ENCODE measurements at places on chromosomes 4 and X.

DNA sequence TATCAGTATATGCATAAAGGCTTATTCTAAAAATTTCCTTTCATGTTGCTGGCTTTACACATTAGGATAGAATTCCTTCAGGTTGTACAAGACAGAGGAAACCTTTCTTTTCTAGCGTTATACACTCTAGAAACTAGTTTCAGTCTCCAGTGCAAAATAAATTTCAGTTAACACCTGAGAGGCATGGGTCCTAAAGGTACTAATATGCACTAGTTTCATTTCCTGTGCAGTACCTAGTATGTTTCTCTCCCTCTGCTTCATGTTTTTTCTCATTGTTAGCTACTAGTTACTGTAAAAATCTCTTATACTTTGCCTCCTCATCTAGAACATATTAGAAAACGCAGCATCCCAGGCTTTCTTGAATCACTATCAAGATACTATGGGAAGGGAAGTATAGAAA lies 54.0 kb downstream of the SNX25 start:
- DNase-seq = no peak

- DNase-seq = no peak
These were observed 31.5 kb upstream of the STOX2 start for GRCh38 chr4:183873409-183874185.

DNA sequence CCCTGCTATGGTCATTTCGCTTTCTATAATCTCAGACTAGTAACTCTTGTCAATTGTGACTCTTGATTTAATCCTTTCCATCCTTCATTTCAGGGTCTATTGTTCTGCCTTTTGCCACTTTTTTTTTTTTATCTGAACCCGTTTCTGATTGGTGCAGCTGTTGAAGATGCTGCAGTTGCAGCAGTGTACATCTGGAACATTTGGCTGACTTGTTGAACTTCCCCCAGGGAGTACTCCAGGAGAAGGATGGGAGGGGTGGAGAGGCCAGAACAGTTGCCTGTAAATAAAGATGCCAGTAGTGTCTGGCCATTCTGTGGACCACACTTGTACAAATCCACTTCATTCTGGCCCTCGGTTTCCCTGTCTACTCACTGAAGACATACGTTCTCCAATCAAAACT lies 1.0 kb upstream of the EDA start:
- DNase-seq = no peak

DNA sequence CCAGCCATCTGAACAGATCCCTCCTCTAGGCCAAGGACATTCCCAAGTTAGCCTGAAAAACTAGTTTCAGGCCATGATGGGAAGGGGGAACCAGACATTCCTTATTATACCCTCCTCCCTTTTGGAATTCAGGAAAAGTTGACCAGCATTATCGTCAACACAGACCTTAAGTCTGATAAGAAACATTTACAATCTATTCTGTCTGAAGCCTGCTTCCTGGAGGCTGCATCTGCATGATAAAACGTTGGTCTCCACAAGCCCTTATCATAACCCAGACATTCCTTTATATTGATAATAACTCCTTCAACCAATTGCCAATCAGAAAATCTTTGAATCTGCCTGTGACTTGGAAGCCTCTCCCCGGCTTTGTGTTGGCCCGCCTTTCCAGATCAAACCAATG lies 44.3 kb downstream of the EFHC2 start:
- no peak for DNase-seq

DNA sequence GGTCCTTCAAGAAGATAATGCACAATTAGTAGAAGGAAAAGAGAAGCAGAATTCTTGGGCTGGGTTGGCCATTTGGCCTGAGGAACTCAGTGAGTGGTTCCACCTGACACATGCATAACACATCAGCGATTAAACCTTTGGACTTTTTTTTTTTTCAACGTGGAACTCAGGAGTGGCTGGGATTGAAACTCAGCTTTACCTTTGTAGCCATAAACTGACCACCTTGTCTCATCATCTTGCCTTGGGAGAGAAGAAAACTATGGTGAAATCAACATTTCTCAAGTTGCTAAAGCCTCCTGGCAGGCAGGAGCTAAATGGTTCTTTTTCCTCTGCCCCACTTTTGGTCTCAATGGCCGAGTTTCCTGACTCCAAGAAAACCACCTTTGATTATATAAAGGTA lies 16.3 kb downstream of the PTTG2 start:
- DNase-seq = peak; percentile 93

DNA sequence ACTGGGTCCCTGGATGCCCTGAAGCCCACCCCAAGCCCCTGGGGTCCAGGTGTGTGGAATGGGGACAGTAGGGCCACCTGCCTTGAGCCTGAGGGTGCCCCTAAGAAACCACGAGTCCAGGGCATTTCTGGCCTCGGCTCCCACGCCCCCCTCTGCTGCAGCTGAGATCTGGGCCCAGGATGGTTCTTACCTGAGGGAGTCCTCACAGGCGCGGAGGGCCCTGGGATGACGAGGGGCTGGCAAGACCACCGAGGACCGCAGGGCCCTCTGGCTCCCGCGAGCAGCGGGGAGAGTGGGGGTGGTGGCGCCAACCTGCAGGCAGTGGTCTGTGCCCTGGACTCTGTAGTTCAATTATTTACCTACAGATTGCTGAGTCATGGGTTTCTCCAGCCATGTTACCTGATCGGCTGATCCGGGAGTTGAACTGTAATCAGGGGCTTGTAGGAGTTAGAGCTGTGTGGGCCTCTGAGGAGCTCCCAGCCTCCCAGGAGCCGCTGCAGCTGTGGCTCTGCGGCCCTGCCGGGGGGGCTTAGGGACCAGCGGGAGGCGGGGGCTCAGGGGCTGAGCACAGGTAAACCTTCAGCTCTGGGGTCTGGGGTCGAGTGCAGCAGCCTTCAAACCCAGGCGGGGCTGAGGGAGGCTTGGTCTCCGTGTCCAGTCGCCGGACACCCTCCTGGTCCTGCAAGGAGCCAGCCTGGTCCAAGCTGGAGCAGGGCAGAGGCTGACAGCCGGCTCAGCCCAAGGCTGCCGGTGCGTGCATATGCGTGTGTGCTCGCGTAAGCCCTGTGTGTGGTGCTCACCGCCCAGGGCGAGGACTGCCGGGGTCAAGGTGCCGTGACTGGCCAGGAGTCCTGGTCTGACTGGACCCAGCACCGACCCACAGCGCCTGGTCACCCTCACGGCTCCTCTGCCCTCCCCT lies at the start of gene SLC26A1:
TSS of gene SLC26A1 (minus strand) at position 294 of the 919 bp plus-strand sequence. CDS start 1,701 bp downstream, outside the sequence.
- peak; percentile 90 for DNase-seq
